ENCODE measurements at places on chromosomes 2 and 18. TPM values are rescaled to one million over a fixed set of nuclear protein-coding genes. Genes with fewer than 3 reads are reported as not detected.

The PLCD4 gene
- polyA plus RNA-seq, result 15.3 TPM

The RAB6D gene
- 0.05 TPM for polyA plus RNA-seq

DNA sequence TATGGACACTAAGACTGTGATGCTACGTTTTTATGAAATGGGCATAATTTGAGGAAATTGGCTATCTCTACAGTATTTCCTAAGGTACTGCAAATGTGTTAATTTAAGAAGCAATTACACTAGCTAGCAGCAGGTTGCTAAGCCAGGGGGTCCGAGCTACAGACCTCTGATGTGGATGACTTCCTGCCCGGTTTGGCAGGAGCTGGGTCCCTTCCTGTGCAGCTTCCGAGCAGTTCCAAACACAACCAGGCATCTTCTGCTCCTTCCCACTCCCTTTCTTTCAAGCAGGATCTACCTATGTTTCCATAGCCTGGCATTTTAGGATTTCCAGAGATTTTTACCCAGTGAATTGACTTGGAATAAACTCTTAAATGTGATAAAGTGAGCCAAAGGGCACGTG, 55.7 kb downstream of the SCN2A start:
- DNase-seq, result no peak

The UGT1A4 gene
- polyA plus RNA-seq, result 2.4 TPM

The GNLY gene
- not detected for polyA plus RNA-seq

GRCh38 chr2:191693166-191693565, 15.2 kb downstream of the NABP1 start:
- no peak for DNase-seq

The MARCHF4 gene
- 5.3 TPM for polyA plus RNA-seq

- no peak for DNase-seq
Observed at GRCh38 chr2:157185476-157186227, 71.9 kb upstream of the GALNT5 start.

DNA sequence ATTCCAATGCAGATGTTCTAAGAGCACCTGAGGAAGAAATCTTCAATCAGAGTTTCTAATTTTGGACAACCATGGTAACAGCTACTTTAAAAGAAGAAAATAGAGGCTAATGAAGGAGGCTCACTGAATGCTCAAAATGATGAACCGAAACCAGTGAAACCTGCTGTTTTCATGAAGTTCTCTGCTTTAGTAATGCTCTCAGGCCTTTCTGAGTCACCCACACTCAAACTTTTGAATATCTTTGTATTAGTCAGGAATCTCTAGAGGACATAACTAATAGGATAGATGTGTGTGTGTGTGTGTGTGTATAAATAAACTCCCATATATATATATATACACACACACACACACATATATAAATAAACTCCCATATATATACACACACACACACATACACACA, 76.9 kb upstream of the RIT2 start:
- DNase-seq, result no peak

DNA sequence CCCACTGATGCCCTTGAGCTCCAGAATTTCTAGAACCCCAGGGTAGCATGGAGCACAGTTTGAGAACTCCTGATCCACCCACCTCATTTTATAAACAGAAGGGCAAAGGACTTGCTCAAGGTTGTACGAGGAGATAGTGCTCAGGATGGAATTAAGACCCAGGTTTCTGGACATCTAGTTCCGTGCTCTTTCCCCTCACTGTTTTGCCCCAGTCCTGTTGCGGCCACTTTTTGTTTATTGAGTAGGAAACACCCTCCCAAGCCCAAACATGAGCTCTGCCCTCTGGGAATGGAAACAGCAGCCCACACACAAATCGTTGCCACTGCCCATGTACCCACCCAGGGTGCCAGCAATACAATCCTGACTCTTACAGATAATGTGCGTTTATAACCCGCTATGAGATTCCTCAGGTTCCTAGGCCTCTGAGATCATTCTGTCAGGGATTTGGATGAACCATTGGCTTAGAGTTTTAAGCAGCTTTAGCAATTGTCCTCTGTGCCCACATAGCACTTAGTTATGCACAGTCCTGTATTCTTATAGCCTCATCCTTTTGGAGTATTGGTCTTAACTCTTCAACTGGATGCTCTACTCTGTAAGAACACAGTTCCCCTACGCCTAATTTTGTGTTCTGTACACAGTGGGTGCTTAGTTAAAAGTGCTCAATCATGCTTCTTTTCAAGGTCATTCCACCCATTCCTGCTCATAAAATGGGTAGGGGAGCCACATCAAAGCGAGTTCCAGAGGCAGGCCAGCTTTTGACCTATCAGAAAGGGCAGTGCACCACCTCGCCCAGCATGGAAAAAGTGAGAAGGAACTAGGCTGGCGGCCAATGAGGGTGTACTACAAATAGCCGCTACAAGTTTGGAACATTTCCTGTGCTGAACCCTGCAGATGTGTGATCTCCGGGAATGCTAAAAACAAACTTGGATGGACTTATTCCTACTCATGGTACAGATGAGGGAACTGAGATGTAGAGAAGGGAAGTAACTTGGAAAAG, 60.3 kb upstream of the IGFBP2 start:
- DNase-seq, result no peak

The PTRHD1 gene
- 36.9 TPM for polyA plus RNA-seq

DNA sequence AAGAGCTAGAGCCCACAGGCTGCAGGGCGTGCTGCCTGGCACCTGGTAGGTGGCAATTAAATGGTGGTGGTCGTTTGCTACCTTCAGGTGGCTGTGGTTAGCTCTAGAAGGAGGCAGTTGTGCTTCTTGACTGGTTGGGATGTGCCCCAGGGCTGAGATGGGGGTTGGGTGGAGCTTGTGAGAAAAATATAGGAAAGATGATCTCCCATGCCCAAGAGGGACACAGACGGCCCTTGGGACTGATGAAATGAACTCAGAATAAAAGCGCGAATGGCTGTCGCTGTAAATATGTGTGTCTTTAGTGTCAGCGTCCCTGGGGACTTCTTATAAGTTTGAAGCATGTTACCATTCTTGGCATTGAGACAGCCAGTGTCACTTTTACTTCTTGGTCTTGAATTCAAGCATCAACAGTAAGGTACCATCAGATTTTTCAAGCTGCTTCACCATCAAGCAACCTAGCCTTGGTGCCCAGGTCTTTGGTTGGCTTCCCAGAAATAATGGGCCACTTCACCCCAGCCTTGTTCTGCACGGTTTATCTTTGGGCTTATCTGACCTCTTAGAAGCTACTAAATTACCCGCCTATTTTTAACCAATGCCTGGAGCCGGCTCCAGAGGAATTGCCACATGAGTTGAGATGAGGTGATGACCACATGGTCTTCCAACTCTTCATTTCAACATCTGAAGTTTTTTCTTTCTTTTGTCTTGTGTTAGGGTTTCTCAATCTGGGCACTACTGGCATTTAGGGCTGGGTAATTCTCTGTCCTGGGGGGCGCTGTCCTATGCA, 11.9 kb downstream of the LRRFIP1 start:
- no peak for DNase-seq

GRCh38 chr18:24799176-24799575, 338.7 kb downstream of the HRH4 start:
- DNase-seq, result no peak

- DNase-seq, result no peak
Observed at GRCh38 chr2:13091455-13091854, 374.7 kb downstream of the TRIB2 start.

The CD8B2 gene
- polyA plus RNA-seq, result not detected

GRCh38 chr2:36140391-36140790, 215.2 kb upstream of the CRIM1 start:
- no peak for DNase-seq

The DYNAP gene
- 0.07 TPM for polyA plus RNA-seq

GRCh38 chr2:527581-527980, 149.6 kb downstream of the TMEM18 start:
- DNase-seq, result no peak

- DNase-seq, result no peak
Observed at GRCh38 chr2:108407864-108408729, 30.3 kb downstream of the SULT1C4 start.

DNA sequence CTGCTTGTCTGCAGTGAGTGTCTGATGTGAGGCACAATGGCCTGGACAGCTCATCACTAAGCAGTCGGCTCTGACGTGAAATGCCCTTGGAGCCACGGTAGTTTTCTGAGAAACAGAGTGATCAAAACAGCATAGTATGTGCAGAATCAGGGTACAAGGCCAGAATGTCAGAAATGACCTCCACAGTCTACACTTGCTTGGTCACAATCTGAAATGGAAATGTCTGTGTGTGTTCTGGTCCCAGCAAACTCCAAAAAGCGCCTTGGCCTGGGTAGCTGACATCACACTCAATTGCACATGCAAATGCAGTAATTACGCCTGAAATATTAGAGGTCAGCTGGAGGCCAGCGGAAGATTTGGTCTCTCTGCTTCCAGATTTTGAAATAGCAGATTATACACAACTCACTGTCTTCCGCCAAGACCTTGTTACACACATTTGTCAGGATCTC, 95.4 kb downstream of the CTAGE1 start:
- no peak for DNase-seq

GRCh38 chr2:211793690-211794089, 744.9 kb downstream of the ERBB4 start:
- no peak for DNase-seq

DNA sequence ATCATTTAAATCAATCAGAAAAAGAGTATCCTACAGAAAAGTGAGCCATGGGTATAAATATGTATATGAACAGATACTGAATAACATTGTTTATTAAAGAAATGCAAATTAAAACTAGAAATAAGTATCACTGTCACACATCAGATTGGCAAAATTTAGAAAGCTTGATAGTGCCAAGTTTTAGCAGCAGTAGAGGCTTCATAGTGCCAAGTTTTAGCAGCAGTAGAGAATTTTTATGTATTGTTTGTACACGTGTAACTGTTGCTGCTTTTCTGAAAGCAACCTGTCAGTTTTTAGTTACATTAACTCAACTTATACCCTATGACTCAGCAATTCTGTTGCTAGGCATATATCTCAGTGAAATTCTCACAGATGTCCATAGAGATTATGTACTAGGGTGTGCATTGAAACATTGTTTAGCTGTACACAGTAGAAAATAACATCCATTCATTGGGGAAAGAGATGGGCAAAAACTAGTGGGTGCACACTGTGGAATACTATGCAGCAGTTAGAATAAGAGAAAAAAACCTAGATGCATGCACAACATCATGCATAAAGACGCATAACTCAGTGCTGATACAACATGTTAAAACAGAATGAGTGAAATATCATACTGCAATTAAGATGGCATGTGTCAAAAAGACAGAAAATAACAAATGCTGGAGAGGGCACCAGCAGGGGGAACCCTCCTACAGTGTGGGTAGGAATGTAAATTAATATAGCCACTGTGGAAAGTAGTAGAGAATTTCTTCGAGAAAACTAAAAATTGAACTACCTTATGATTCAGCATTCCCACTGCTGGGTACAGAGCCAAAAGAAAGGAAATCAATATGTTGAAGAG, 294.5 kb upstream of the NT5C1B start:
- DNase-seq, result no peak

The ANKRD44 gene
- polyA plus RNA-seq, result 0.17 TPM

The KRTCAP3 gene
- polyA plus RNA-seq, result 14.7 TPM

The CPO gene
- 0.25 TPM for polyA plus RNA-seq

The MAP3K19 gene
- polyA plus RNA-seq, result not detected

The DIPK1C gene
- not detected for polyA plus RNA-seq

GRCh38 chr2:142300517-142300916, 169.7 kb upstream of the LRP1B start:
- DNase-seq, result no peak

DNA sequence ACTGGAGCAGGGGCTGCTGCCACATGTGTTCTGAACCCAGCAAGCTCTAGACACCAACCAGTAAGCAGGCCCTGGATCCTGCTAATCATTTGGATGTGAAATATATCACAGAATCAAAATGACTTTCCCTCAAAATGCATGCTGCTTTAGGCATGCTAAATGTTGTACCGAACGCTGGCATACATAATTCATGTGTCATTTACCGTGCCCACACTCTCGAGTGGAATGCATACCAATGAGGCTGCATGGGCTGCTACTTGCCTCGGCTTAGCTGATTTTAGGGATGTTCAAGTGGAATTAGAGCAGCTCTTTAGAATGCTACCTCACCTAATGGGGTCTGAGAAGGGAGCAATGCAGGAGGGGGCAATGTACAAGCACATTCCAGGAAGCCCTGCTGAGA, 509.6 kb upstream of the RAB6C start:
- no peak for DNase-seq

GRCh38 chr2:67923696-67924095, 139.1 kb downstream of the C1D start:
- no peak for DNase-seq

DNA sequence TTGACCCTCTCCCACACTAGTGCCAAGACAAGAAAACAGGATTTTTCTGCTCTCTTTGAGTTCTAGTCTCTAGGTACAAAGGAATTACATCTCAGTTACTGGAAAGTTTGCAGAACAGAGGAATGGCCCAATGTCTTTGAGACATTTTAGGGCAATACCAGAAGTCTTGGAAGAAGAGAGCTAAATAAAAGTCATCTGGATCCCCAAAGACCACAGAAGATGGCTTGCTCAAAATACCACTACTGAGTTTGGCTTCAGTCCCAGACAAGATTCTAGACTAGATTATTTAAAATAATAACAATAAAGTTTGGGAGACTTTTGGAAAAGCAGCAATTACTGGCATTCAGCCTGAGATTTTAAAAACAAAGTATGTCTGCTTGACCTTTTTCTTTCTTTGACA, 61.9 kb upstream of the HK2 start:
- DNase-seq, result no peak

DNA sequence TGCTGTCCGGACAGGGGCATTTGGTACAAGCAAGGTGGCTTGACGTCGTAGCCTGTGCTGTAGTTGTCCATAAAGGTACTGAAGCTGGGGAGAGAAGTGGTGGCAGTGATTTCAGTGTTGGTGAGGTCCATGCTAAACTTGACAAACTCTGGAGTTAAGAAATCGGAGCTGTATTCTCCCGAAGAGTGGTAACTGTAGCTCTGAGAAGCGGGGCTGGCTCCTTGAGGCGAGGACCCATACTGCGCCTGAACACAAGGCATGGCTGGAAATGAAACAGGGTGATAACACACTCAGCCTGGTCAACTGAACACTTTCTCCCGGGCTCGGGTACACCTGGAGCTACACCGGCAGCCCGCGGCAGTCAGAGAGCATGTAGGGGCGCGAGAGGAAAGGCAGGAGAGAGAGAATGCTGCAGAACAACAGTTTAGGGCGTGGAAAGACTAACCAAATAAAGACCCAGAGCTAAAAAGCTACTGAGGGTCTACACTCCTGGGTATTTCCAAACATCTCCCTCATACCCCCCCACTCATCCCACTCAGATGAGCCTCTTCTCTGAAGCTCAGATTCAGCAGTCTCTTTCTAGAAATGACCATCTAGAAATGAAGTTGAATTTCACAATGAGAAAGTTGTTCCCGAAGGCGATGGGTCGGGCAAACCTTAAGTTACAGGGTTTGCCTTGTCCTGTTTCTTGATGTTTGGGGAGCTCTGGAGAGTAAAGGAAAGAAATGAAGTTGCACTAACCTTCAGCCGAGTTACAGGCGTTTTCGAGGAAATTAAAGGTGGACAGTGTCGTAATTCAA, 2.4 kb downstream of the NR4A2 start:
- DNase-seq, result no peak

The CSRNP3 gene
- polyA plus RNA-seq, result 0.61 TPM

The CHRND gene
- not detected for polyA plus RNA-seq

Measured in keratinocyte (primary cell).